GM04504 (cell line): ENCODE measurements at places on chromosomes 13 and 19.
A peak's percentile ranks its signal among the peaks of the same experiment; 100 is the strongest.

DNA sequence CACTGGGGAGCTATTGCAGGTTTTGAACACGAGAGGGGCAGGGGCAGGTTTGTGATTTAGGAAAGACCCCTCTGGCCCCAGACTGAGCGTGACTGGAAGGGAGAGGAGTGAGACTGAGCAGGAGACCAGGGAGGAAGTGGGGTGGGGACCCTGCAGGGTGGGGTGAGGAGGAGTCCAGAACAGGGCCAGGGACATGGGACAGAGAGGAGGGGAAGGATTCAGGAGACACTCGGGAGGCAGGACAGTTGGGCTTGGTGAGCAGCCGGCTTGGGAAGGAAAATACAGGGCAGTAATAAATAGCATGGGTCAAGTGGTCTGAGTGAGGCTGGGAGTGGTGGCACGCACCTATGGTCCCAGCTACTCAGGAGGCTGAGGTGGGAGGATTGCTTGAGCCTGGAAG, 9.4 kb downstream of the FOSB start:
- no peak for DNase-seq

- DNase-seq = no peak
Observed at GRCh38 chr13:106515635-106516254, 19.7 kb downstream of the EFNB2 start.

DNA sequence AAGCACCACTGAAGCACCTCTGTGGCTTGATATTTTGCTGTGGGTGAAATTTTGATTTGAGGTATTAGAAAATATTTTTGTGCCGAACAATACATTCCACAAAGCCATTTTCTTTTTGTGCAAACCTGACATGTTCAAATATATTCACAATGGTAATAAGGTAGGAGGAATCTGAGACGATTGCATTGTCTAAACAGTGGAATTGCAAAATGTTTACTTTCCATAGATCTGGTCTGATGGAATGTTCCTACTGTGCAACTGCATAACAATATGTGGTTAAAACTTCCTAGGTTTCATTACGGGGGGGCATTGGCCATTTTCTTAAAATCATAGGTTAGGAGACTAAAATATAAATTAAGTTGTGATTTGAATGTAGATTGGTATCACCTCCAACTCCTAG, 42.7 kb upstream of the AKAP11 start:
- no peak for DNase-seq

- no peak for DNase-seq
Observed at GRCh38 chr19:48683349-48683748, 10.5 kb upstream of the NTN5 start.

DNA sequence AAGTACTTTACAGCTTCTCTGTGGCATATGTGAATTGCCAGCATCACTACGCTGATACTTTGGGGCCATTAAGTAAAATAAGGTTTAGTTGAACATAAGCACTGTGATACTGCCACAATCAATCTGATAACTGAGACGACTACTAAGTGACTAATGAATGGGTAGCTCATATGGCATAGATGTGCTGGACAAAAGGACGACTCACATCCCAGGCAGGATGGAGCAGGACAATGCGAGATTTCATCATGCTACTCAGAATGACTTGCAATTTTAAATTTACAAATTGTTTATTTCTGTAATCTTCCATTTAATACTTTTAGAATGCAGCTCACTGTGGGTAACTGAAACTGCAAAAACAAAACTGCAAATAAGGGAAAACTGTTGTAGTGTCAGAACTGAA, 13.6 kb downstream of the CCDC122 start:
- DNase-seq = peak; percentile 20

GRCh38 chr19:35015270-35015953, 14.9 kb upstream of the SCN1B start:
- no peak for DNase-seq

- DNase-seq = no peak
Observed at GRCh38 chr13:33057019-33057780, 41.0 kb downstream of the KL start.

DNA sequence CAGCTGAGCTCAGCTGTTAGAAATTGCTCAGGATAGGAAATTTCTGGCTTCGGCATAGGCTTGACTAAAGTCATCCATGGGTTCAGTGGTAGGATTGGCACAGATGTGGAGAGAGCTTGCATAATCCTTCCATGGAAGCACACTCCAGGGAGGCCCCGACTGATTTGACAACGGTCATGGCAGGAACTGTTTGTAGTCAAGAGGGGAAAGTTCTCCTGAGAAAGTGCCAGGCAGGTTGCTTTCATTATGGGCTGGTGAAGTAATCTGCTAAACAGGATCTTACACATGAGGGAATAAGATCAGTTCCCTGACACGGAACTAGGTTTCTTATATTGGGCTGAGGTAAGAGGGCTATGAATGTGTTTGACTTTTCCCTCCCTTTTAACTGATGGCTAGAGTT, 120.1 kb downstream of the RGCC start:
- DNase-seq = peak; percentile 58

GRCh38 chr13:58666331-58666730, 1034.8 kb downstream of the PCDH17 start:
- no peak for DNase-seq

GRCh38 chr13:104584481-104584880, 1518.3 kb upstream of the SLC10A2 start:
- DNase-seq = no peak

GRCh38 chr13:29514720-29515310, 80.7 kb downstream of the SLC7A1 start:
- DNase-seq = no peak

DNA sequence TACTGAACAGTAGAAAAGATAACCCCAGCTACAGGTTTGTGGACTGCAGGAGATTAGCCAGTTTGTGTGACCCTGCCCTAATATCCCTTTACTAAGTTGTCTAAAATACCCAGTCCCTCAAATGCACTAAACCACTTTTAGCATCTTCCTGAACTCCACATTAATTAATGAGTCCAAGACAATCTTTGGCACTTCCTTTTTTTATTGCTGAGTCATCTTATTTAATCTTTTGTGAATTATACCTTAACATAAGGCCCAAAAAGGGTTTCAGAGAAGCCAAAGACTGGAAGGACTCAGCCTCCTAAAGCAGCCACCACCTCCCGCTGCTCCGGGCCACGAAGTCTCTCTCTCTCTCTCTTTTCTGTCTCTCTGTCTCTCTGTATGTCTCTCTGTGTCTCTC, 48.8 kb upstream of the PDCD5 start:
- DNase-seq = no peak
